ENCODE measurements at places on chromosomes 13 and 19. TPM values are rescaled to one million over a fixed set of nuclear protein-coding genes. Genes with fewer than 3 reads are reported as not detected.

Gene ICAM5
- 15.0 TPM for polyA plus RNA-seq

Gene CYP4F3
- 0.20 TPM for polyA plus RNA-seq

Gene KDELR1
- 108 TPM for polyA plus RNA-seq

Gene RXFP2
- polyA plus RNA-seq: not detected

Gene FFAR2
- 1.2 TPM for polyA plus RNA-seq

Gene CASP14
- not detected for polyA plus RNA-seq

Gene LGALS7
- 5.0 TPM for polyA plus RNA-seq

Gene CEBPA
- polyA plus RNA-seq: 20.4 TPM

Gene NEK5
- polyA plus RNA-seq: 2.5 TPM

Gene C13orf42
- polyA plus RNA-seq: not detected

Gene VSTM1
- polyA plus RNA-seq: not detected

Gene CAPN12
- 4.9 TPM for polyA plus RNA-seq

Gene NKG7
- polyA plus RNA-seq: 12.7 TPM

- H3K27me3 ChIP-seq: no peaks in the 10 kb centered on the region
- no peaks in the 10 kb centered on the region for H3K36me3 ChIP-seq
- no peak overlapping the region for H3K4me3 ChIP-seq
- DNase-seq: peak; percentile 95
- no peak overlapping the region for H3K27ac ChIP-seq
- peaks cover 9% of the 10 kb centered on the region for H3K4me1 ChIP-seq
Measured at GRCh38 chr13:35953537-35954206, 177.5 kb downstream of the DCLK1 start.

- H3K27me3 ChIP-seq: no peaks in the 10 kb centered on the region
- H3K27ac ChIP-seq: no peak overlapping the region
- no peak for DNase-seq
- H3K36me3 ChIP-seq: no peaks in the 10 kb centered on the region
- H3K4me1 ChIP-seq: peaks cover 12% of the 10 kb centered on the region
Measured at GRCh38 chr13:98942997-98943396, 34.9 kb downstream of the DOCK9 start.

DNA sequence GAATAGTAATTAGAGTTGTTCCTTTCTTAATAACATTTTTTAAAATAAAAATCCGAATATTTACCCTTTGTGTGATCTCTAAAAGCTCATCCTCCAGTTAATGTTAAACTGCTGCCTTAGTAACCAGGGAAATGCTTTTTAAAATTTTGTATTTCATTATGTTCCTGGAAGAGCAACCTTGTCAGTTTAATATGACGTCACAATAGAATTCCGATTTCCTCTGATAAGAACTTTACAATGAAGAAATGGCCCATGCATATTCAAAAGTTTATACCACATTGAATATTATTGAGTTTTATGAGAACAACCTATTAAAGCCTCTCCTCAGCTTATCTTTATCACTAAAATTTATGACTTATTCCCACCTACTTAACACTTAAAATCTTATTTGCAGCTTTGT, 1566.6 kb downstream of the EFNB2 start:
- no peaks in the 10 kb centered on the region for H3K4me1 ChIP-seq
- H3K27me3 ChIP-seq: no peaks in the 10 kb centered on the region
- H3K36me3 ChIP-seq: no peaks in the 10 kb centered on the region
- H3K27ac ChIP-seq: no peak overlapping the region
- H3K4me3 ChIP-seq: no peak overlapping the region
- no peak for DNase-seq

DNA sequence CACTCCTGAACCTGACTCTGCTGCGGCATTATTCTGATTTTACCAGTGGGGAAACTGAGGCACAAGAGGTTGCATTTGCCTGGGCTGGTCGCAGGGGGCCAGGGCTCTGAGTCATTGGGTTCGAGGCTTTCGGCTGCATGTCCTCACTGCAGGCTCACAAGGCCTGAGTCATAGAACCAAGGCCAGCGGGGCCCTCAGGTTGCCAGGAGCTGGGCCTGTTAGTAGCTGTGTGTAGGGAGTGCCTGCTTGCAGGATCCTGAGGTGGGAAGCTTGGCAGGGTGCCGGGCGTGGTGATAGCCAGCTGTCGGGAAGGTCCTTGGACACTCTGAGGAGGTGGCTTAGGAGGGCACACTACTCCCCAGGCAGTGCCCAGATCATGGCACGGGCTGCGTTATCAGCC, 21.6 kb upstream of the F2RL3 start:
- H3K27me3 ChIP-seq: no peaks in the 10 kb centered on the region
- no peak overlapping the region for H3K27ac ChIP-seq
- H3K4me1 ChIP-seq: peaks cover 2% of the 10 kb centered on the region
- H3K4me3 ChIP-seq: no peak overlapping the region
- no peak for DNase-seq

GRCh38 chr13:109657395-109657794, 129.0 kb downstream of the IRS2 start:
- no peaks in the 10 kb centered on the region for H3K27me3 ChIP-seq
- no peak overlapping the region for H3K4me3 ChIP-seq
- peaks cover 40% of the 10 kb centered on the region for H3K4me1 ChIP-seq
- no peak for DNase-seq
- no peak overlapping the region for H3K27ac ChIP-seq

GRCh38 chr19:44566984-44567383, 37.5 kb upstream of the CEACAM20 start:
- no peaks in the 10 kb centered on the region for H3K36me3 ChIP-seq
- H3K4me1 ChIP-seq: no peaks in the 10 kb centered on the region
- no peak for DNase-seq
- H3K27me3 ChIP-seq: no peaks in the 10 kb centered on the region
- H3K27ac ChIP-seq: no peak overlapping the region

- H3K27me3 ChIP-seq: no peaks in the 10 kb centered on the region
- no peak overlapping the region for H3K27ac ChIP-seq
- H3K4me3 ChIP-seq: no peak overlapping the region
- H3K4me1 ChIP-seq: no peaks in the 10 kb centered on the region
Measured at GRCh38 chr19:3852614-3853254, 16.1 kb downstream of the ZFR2 start.

GRCh38 chr13:49495783-49496762, at the start of gene PHF11:
Gene PHF11 (plus strand): TSS chr13:49495953. CDS start chr13:49496002, 49 bp downstream.
- peaks cover 4% of the 10 kb centered on the region for H3K4me1 ChIP-seq
- H3K36me3 ChIP-seq: no peaks in the 10 kb centered on the region
- H3K27ac ChIP-seq: peak within 1 kb of the TSS; percentile 98
- DNase-seq: peak; percentile 82

DNA sequence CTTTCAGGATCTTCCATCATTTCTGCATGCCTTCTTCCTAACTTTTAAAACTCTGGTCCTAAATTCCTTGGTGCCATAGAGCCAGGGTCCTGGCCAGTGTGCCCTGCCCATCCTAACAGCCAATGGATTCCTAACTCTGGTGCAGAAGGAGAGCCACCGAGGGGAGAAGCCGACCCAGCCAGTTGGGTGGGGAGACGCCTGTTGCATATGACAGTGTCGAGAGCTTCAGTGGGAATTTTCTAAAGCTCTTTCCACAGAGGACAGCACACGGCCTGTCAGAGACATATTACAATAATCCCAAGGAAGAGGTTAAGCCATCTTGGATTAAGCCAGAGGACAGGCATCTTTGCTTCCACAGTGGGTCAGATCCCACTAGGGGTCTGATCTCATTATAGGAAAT, 180.4 kb downstream of the ZNF536 start:
- no peak overlapping the region for H3K4me3 ChIP-seq
- H3K27ac ChIP-seq: no peak overlapping the region
- no peaks in the 10 kb centered on the region for H3K36me3 ChIP-seq

GRCh38 chr19:38399537-38399936, 3.4 kb upstream of the FAM98C start:
- H3K4me3 ChIP-seq: no peak overlapping the region
- H3K36me3 ChIP-seq: no peaks in the 10 kb centered on the region
- H3K27ac ChIP-seq: no peak overlapping the region
- no peaks in the 10 kb centered on the region for H3K4me1 ChIP-seq
- peaks cover 36% of the 10 kb centered on the region for H3K27me3 ChIP-seq
- DNase-seq: no peak

GRCh38 chr19:38528931-38529330, 88.8 kb downstream of the MAP4K1 start:
- H3K4me1 ChIP-seq: no peaks in the 10 kb centered on the region
- H3K27ac ChIP-seq: no peak overlapping the region
- H3K27me3 ChIP-seq: peaks cover 3% of the 10 kb centered on the region
- H3K36me3 ChIP-seq: no peaks in the 10 kb centered on the region
- DNase-seq: no peak
- H3K4me3 ChIP-seq: no peak overlapping the region

DNA sequence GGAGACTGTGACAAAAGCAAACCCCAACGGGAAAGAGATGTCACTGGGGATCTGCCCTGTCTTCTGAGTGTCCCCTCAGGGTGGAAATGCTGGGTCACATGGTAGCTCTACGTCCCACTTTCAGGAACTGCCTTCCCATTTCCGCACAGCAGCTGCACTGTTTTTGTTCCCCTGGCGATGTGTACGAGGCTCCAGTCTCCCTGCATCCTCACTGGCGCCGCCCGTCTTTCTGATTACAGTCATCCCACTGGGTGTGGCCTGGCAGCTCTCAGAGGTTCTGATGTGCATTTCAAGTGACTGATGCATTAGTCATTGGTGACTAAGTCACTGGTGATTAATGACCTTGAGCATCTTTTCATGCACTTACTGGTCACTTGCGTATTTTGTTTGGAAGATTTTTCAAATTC, 21.2 kb downstream of the PCID2 start:
- H3K4me3 ChIP-seq: no peak overlapping the region
- H3K27me3 ChIP-seq: no peaks in the 10 kb centered on the region
- no peaks in the 10 kb centered on the region for H3K4me1 ChIP-seq
- peak overlapping the region; percentile 70 for H3K27ac ChIP-seq
- DNase-seq: no peak

DNA sequence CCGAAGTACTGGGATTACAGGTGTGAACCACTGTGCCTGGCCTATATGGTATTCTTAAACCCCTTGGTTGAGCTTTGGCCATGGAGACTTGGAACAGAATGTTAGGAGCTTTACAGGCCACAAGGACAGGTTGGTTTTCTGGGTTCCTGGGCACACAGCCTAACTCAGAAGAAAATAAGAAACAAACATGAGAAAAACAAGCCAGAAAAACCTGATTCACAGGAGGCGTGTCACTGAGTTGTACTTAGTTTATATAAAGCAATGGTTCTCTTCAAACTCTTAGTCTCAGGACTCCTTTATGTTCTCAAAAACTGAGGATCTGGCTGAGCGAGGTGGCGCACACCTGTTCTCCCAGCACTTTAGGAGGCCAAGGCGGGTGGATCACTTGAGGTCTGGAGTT, 125.1 kb upstream of the SPATA13 start:
- H3K27ac ChIP-seq: no peak overlapping the region
- peaks cover 4% of the 10 kb centered on the region for H3K4me1 ChIP-seq
- DNase-seq: no peak
- no peaks in the 10 kb centered on the region for H3K36me3 ChIP-seq
- H3K4me3 ChIP-seq: no peak overlapping the region
- no peaks in the 10 kb centered on the region for H3K27me3 ChIP-seq

DNA sequence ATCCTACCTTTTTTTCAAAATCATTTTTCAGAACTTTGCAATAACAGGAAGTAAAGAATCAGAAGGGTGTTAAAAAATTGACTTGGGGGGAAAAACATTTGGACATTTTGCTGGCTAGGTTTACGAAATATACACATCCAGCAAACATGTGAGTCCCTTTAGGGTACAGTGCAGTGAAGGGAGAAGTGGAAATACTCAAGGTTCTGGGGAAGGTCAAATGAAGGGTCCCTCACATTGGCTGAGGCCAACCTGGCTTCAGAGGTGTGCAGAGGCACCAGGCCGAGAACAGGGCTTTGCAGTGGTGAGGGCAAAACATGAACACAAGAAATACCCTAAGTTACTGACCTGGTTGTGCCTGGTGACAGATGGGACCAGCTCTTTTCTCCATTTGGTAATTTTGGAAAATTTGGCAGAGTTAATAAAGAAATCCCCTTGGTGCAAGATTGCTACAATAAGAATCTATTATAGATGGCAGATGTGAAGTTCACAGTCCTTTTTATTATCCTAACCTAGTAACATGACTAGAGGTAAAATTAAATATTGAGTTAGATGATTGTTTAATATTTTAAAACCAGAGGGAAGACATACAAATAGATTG, 1.5 kb upstream of the UPF3A start:
- H3K4me3 ChIP-seq: no peak overlapping the region
- peaks cover 5% of the 10 kb centered on the region for H3K36me3 ChIP-seq
- H3K27ac ChIP-seq: no peak overlapping the region
- no peak for DNase-seq

GRCh38 chr13:85710545-85710944, 88.7 kb downstream of the SLITRK6 start:
- H3K4me3 ChIP-seq: no peak overlapping the region
- H3K4me1 ChIP-seq: peaks cover 3% of the 10 kb centered on the region
- H3K27me3 ChIP-seq: no peaks in the 10 kb centered on the region

DNA sequence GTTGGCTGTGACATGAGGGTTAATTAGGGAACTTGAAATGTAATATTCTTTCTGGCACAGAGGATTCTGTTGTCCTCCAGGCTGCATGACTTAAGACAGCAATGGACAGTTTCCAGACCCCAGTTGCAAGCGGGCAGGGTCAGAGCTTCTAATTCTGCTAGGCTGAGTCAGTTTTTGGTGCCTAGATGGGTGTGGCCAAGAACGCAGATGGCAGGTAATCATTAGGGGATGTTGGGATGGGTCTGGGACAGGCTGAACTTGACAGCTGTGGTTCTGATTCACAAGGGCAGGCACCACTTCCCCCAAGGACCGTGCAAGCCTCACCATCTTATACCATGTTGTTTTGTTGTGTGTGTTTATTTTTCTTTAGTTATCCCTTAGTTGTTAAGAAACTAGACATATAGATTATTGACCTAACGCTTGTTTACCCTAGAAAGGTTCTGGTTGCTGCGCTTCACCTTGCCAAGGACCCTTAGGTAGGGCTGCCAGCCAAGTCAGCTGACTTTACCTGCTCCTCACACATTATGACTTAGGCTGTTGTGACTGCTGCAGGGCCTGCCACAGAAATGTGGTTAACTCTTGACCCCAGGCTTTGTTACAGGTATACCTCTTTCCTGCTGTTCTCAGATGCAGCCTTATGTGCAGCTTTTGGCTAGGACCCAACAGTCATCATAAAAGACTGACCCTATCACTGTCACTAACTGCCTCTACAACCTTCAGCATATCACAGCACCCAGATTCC, 117.7 kb upstream of the KLF12 start:
- H3K4me1 ChIP-seq: no peaks in the 10 kb centered on the region
- H3K36me3 ChIP-seq: no peaks in the 10 kb centered on the region
- H3K27me3 ChIP-seq: no peaks in the 10 kb centered on the region
- H3K27ac ChIP-seq: no peak overlapping the region

DNA sequence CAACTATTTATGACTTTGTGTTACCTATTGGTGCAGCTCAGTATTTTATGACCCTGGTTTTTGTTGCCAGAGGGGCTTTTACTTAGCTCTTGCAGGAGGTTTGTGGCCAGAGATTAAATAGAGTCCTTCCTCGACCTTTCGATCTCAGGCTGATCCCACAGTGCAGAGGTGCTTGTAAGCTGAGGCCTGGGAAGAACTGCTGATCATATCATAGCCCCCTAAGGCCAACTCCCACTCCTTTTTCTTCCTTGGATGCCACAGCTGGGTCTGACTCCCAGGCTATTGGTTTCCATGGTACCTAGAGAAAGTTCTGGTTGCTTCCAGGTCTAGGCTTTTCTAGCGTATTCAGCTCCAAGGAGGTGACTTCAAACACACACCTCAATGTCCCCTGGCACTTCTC, 324.9 kb downstream of the FOXO1 start:
- DNase-seq: no peak
- H3K4me1 ChIP-seq: peaks cover 4% of the 10 kb centered on the region
- H3K27ac ChIP-seq: no peak overlapping the region
- H3K27me3 ChIP-seq: no peaks in the 10 kb centered on the region

GRCh38 chr13:100515410-100515800, 73.2 kb downstream of the GGACT start:
- no peaks in the 10 kb centered on the region for H3K27me3 ChIP-seq
- DNase-seq: no peak
- no peak overlapping the region for H3K4me3 ChIP-seq
- H3K27ac ChIP-seq: no peak overlapping the region
- no peaks in the 10 kb centered on the region for H3K36me3 ChIP-seq
